ENCODE measurements at places on chromosomes 2 and 18.
A peak's percentile ranks its signal among the peaks of the same experiment; 100 is the strongest.

- H3K4me3 ChIP-seq, result no peak overlapping the region
- H3K27ac ChIP-seq, result no peak overlapping the region
- no peaks in the 10 kb centered on the region for H3K4me1 ChIP-seq
- H3K36me3 ChIP-seq, result no peaks in the 10 kb centered on the region
- H3K27me3 ChIP-seq, result peaks cover 77% of the 10 kb centered on the region
Measured at GRCh38 chr2:237483018-237483731, 3.9 kb upstream of the MLPH start.

GRCh38 chr2:241945311-241945710 is 75.8 kb downstream of the RTP5 start:
- no peaks in the 10 kb centered on the region for H3K27me3 ChIP-seq
- H3K27ac ChIP-seq, result no peak overlapping the region
- H3K4me3 ChIP-seq, result no peak overlapping the region
- DNase-seq, result no peak
- no peaks in the 10 kb centered on the region for H3K36me3 ChIP-seq
- H3K4me1 ChIP-seq, result no peaks in the 10 kb centered on the region

GRCh38 chr2:233032551-233033320 is at the start of gene NEU2:
NEU2 (plus strand) TSS chr2:233032672; CDS start chr2:233032672, 0 bp downstream.
- no peak within 1 kb of the TSS for H3K4me3 ChIP-seq
- H3K27ac ChIP-seq, result no peak within 1 kb of the TSS
- no peaks in the 10 kb centered on the region for H3K4me1 ChIP-seq
- peaks cover 17% of the 10 kb centered on the region for H3K27me3 ChIP-seq
- DNase-seq, result no peak

- H3K4me3 ChIP-seq, result no peak overlapping the region
- peak; percentile 30 for DNase-seq
- no peaks in the 10 kb centered on the region for H3K27me3 ChIP-seq
- H3K4me1 ChIP-seq, result no peaks in the 10 kb centered on the region
- peaks cover 68% of the 10 kb centered on the region for H3K36me3 ChIP-seq
Measured at GRCh38 chr2:239143858-239144712, 256.7 kb downstream of the HDAC4 start.

- H3K4me1 ChIP-seq, result peaks cover 75% of the 10 kb centered on the region
- H3K27ac ChIP-seq, result peak overlapping the region; percentile 8
- no peaks in the 10 kb centered on the region for H3K27me3 ChIP-seq
- peaks cover 64% of the 10 kb centered on the region for H3K36me3 ChIP-seq
- H3K4me3 ChIP-seq, result no peak overlapping the region
- peak; percentile 70 for DNase-seq
Measured at GRCh38 chr2:143162123-143162837, 33.1 kb downstream of the ARHGAP15 start.

DNA sequence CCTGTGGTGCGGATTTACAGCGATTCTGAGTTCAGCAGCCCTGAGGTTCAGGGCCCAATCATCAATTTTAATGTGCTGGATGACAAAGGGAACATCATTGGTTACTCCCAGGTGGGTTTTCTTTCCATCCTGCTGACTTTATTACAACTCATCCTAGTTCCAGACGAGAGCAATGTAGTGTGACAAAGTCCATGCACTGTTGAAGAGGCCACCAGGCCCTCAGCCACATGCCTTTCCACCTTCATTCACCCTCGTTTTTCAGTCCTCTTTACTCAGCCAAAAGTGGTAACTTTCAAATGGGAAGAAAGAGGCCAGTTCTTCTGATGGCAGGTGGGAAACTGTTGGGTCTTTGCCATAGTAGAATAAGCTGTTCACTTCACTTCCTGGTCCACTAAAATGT is 17.9 kb downstream of the MOCOS start:
- H3K27ac ChIP-seq, result no peak overlapping the region
- no peaks in the 10 kb centered on the region for H3K4me1 ChIP-seq
- DNase-seq, result no peak
- no peak overlapping the region for H3K4me3 ChIP-seq
- no peaks in the 10 kb centered on the region for H3K36me3 ChIP-seq
- peaks cover 15% of the 10 kb centered on the region for H3K27me3 ChIP-seq

DNA sequence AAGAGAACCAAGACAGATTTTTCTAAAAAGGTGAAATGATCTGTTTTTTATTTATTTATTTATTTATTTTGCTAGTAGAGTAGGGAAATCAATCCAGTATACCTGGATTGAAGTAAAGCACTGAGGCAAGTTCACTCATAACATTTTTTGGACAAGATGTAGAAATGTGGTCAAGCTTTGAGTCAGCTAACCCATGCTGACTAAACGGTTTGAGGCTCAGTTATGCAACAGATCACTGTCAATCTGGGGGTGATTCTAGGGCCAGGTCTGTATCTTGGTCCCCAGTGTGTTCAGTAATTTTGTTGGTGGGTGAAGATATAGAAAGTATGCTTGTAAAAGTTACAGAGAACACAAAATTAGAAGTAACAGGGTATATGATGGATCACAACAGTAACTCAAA is 60.2 kb downstream of the RMDN2 start:
- DNase-seq, result no peak
- H3K27ac ChIP-seq, result no peak overlapping the region

- no peak overlapping the region for H3K4me3 ChIP-seq
- H3K27ac ChIP-seq, result no peak overlapping the region
- DNase-seq, result no peak
- H3K27me3 ChIP-seq, result no peaks in the 10 kb centered on the region
- no peaks in the 10 kb centered on the region for H3K4me1 ChIP-seq
Measured at GRCh38 chr2:233171344-233171743, 80.1 kb upstream of the ATG16L1 start.
